NCI-H524 (cell line): ENCODE measurements at places on chromosomes 1 and 21.

GRCh38 chr1:186456729-186457255, 4.1 kb downstream of the PDC start:
- no peak for DNase-seq

GRCh38 chr1:192994141-192994540, 65.0 kb downstream of the UCHL5 start:
- no peak for DNase-seq

DNA sequence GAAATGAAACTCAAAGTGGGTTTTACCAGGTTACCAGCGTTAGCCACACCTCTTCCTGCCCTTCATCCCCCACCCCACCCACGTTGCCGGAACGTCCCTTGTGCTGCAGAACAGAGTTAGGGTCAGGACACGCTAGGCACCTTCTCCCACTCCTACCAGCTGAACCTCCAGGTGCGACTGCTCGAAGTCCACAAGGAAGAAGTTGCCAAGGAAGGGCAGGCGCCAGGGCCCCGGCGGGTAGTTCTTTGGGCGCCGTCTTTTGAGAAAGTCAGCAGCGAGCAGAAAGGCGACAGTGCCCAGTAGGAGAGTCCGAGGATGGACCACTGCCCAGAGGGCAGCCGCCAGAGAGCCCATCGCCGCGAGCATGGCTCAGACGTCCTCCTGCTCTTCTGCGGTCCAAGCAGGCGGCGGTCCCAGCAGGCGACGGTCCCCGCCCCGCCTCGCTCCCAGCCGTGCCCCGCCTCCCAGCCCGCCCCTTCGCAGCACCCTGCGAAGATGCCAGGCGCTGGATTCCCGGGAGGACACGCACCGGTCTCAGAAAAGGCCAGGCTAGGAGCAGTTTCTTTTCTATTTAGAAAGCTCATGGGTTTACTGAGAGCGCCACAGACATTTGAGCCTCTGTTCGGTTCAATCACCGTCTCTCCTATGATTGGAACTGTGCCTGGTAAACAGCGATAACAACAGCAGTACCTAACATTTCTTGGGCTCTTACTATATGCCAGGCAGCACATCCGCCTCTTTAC, at the start of gene CYP2J2:
TSS of gene CYP2J2 (minus strand) at position 393 of the 743 bp plus-strand sequence. CDS start at position 366, 27 bp downstream.
- no peak for DNase-seq

DNA sequence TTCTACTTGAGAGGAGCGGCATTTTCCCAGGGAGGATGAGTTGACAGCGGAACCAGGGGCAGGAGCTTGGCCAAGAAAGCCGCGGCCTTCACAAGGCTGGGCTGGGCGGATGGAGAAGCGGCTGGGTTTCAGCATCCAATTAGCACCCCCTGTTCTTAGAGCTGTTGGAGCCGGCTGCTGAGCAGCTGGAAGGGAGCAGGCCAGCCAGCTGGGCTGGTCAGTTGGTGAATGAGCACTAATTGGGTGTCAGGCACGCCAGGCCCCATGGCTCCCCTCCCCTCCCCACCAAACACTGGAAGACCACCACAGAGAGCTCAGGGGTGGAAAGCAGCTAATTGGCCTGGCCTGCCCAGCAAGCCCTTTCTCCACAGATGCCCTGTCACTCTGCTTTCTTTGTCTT, 245.6 kb downstream of the RRAGC start:
- DNase-seq, result peak; percentile 34

DNA sequence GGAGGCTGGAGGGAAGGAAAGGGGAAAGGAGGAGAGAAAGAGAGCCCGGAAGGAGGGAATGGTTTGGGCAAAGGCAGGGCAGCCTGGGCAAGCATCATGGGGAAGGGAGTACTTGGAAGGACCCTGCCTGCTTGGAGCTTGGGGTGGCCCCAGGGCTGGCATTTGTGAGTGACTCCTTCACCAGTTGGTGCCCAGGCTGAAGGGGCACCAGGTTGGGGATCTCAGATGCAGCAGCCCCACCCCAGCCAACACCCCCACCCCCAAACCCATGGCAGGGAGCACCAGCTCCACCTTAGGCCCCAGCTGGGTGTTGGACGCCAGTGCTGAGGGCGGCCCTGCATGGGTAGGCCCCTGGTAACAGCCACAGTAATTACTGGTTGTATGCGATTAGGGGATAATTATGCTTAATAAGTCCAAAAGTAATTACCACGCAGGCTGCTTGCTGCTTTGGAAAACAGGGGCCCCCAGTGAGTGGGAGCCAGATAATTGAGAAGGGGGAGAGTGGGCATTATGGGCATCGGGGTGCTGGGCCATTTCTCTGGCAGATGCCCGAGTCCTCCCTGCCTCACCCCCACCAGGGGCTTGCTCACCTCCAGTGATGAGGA, 78.3 kb downstream of the VWA5B1 start:
- DNase-seq, result no peak

DNA sequence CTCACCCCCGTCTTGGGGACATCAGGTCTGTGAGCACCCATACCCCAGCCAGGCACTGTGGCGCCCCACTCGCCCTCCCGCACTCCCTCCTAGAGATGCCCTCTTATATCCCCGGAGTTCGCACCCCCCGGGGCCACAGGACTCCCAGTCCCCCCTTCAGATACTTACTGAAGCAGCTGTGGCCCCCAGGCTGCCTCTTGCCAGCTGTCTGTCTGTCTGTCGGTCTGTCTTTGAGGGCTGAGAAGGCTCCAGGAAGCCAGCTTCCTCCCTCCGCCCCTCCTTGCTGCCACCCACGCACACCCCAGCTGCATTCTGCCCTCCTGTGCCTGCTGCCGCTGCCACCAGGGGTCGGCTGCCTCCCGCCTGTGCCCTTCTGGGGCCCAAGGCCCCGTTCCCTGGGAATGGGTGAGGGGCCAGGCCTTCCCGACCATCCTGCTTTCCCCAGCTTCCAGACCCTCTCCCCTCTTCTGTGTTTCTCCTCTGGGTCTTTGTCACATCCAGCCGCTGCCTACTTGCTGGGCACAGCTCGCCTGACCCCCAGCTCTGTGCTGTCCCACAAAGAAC, at the start of gene PTPN7:
TSS of gene PTPN7 (minus strand) at position 226 of the 564 bp plus-strand sequence. CDS start 1,200 bp downstream, outside the sequence.
- no peak for DNase-seq

DNA sequence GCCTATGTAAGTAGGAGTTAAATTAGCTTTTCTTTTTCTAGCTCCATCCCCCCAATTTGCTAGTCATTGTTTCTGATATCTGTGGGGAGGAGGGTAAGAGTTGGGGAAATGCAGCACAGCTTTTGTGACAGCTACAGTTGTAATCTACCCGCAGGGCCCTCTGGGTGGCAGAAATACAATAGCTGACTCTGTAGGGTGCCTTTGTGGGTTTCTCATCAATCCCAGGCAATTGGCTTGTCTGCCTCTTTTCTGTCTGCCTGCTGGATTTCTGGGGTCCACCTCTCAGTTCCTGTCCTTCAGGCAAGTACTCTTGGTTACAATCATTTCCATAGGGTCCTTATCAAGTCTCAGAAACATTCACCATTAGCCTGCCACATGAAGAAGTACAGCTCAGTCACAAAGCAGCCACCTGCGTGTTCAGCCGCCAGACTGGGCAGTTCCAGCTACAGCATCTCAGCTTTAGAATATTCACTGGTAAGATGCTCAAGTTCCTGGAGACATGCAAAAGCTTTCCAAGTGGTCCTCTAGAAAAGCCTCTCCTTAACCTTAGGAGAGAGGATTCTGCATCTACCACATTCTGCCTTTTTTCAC, 19.2 kb upstream of the SLC44A5 start:
- DNase-seq, result no peak

GRCh38 chr1:24069817-24070216, 42.1 kb downstream of the MYOM3 start:
- no peak for DNase-seq

DNA sequence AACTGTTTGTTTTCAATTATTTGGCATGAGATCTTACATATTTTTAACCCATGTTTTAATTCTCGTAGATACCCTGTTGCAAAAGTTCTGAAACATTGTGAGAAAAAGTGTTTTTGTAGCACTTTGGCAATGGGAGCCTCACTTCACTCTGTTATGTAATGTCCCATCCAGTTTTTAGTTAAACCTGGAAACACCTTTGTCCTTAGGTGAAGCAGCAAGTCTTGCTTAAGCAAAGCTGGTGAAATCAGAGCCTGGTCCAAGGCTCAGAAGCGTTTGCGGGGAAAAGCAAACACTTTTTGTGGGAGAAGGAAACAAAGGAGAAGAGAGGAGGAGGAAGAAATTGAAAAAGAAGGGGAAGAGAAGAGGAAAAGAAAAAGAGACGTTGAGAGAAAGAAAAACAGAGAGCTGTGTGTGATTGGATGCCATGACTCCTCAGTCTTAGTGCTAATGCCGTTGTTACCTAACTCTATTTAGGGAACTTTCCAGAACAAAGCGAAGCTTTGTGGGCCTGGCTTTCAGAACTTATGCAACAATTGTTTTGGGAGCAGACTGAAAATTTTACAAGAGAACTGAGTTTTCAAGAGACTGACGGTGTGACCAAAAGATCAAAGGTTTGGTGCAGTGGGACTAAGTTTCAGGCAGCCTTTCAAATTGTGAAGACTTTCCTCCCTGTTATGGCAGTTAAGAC, 93.1 kb downstream of the NTMT2 start:
- DNase-seq, result no peak

DNA sequence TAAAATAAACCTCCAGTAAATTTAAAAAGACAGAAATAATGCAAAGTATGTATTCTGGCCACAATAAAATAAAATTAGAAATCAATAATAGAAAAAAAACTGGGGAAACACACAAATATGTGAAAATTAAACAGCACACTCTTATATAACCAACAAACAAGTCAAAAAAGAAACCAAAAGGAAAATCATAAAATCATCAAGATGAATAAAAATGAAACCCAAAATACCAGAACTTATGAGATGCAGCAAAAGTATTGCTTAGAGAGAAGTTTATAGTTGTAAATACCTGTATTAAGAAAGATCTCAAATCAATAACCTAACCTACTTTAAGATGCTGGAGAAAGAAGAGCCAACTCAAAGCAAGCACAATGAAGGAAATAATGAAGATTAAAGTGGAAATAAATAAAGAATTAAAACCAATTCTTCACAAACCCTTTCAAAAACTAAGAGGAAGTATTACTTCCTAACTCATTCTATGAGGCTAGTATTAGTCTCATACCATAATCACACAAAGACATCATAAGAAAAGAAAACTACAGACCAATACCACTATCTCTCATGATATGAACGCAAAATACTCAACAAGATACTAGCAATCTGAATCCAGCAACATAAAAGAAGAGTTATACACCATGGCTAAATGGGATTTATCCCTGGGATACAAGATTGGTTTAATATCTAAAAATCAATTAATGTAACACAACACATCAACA, 6.4 kb upstream of the KRTAP10-3 start:
- DNase-seq, result no peak
